ENCODE measurements at places on chromosomes 2 and 18.
A peak's percentile ranks its signal among the peaks of the same experiment; 100 is the strongest.

GRCh38 chr2:108981846-108982245 is 7.2 kb downstream of the EDAR start:
- no peak for DNase-seq

DNA sequence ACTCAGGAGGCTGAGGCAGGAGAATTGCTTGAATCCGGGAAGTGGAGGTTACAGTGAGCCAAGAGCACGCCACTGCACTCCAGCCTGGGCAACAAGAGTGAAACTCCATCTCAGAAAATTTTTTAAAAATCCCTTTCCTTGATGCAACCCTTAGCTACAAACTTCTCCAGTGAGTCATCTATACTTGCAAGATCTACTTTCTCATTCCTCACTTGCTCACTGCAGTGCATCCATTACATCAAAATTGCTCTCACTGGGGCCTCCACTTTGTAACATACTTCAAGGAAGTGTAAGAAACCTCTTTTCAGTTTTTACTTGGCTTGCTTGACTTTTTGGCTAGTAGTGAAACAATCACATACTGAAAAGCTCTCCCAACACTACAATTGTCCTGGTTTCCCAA is 65.3 kb downstream of the REEP1 start:
- no peak for DNase-seq

DNA sequence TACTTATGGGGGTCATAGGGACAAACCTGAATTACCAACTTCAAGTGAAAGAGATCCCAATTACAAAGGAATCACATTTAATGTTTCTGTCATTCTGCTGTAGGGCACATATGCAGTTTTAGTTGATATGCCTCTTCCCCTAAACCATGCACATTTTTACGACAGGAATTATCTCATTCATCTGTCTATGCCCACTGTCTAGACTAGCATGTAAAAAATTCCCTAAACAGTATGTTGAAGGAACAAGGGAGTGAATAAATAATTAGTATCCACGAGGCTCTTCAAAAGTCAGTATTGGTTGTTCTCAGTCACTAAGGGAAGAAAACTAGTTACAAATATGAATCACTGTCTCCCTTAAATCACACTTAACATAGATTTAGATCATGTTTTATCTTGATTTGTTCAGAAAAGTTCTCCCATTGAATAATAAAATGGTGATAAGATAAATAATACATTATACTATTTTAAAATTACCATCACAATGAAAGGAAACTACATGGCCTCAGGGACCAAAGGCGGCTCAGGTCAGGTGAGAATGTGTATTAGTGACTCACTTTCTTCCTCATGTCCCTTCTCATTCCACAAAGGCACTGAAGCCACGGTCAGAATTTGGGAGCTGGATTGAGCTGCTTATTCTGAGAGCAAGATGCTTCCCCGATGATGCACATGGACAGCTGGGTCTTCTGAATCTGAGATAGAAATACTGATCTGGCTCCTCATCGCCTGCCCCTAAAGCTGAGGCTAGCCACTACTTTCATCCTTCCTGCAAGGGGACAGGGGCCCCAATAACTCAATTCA is 29.1 kb downstream of the DYM start:
- no peak for DNase-seq

DNA sequence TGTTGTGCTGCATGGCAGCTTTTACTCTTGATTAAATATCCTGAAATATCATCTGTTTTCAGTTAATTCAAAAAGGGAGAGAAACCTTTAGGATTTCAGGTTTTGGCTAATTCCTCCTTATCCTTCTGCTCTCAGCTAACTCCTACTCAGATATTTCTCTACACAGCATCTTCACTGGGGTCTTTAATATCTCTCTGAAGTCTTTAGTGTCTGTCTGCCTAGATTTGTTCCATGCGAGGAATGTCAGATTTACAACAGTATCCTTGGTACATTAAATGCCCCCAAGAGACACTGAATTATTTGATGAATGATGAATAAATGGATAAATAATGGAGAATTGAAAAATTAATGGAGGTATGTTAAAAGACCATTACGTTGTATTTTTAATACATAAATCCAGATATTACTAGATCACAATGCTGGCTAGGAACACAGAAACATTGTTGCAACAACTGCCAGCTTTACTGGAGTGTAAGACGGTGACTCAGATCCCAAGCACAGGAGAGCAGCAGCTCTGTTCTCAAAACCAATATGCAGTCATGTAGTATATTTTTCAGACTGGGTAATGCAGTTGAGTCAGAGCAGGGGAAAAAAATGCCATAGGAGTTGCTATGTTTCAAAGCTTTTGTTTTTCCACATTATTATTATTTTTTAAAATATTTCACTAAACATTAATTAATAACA is 388.0 kb upstream of the SYT4 start:
- DNase-seq, result no peak

DNA sequence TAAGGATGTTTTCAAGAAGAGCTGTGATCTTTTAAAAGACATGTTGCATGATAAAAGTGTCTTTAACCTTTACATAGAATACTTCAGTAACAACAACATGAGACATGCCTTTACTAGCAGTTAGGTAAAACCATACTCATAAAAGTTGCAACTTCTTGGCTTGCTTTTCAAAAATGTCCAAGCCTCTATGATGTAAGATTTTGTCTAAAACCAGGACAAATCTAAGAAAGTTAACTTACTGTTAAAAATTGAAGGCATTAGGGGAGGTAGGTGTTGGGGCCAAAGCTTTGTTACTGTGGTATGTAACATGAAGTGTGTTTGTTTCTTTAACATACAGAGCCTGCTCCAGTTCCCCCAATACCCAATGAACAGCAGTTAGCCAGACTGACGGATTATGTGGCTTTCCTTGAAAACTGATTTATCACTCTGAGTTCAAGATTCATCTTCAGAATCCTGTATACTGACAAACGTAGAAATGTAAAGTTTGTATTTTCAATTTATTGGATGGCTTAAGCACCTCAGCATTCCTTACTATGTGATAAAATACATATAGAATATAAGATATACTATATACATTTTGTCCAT is 11.7 kb downstream of the COPS8 start:
- DNase-seq, result no peak

DNA sequence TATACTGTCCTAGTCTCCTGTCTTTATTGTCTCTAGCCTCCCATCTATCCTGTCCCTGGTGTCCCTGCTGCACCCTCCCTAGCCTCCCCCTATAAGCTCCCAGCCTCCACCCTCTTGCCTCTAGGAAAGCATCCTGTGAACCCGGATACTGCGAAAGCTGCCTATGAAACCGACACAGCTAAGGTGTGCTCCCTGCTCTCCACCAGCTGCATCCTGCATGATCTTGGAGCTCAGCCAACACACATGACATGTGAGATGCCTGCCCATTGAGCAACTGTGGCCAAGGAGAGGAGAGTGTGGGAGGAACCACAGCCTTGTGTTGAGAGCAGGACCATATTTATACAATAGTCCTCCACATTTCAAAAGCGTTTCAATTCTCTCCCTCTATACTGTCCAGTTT is 187.1 kb downstream of the ZBTB7C start:
- DNase-seq, result peak; percentile 53

DNA sequence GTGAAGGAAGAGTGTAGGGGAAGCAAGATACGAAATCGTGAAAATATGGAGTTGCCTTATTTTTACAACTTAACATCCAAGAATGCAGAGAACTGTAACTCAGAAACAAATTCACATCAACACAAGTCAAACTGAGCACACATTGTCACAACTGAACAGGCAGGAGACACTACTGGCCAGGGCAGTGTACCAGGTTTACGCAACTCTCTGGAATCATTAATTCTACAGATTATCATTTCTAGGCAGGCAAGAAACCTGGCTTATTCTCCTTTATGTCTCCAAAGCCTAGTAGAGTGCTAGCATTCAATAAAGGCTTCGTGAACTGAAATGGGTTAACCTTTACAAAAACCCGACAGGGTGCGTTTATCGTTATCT is 584 bp downstream of the COA5 start:
- DNase-seq, result no peak

- no peak for DNase-seq
Observed at GRCh38 chr2:7719876-7720275, 802.7 kb downstream of the RNF144A start.

DNA sequence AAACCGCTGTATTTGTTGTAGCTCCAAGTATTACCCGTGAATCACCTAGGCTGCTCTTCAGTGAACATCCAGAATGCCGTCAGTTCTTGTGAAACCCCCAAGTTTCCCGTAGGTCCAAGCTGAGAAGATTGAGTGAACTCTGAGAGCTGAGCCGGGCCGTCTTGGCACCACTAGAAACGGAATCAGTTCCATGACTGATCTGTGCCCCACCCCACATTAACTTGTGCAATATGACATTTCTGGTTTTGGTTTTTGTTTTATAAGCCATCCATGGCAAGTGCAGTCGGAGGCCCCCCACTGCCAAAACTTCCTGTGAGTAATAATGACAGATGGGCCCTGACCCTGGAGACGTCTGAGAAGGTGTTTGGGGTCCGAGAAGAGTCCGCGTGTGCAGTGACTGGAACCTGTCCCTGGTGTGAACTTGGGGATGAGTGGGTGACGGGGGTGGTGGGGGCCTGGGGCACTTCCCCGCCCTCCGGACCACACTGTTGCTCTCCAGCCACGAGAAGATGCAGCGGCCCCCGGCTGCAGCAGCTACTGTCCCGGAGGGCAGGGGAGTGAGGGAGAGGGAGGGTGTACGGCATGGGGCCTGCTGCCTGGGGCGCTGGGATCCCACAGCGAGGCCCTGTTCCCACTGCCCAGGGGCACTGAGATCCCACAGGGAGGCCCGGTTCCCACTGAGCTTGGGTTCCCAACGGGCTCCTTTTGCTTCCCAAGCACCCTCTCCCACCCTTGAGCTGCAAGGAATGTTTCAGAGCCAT is 26.5 kb downstream of the NFATC1 start:
- no peak for DNase-seq

- DNase-seq, result no peak
Observed at GRCh38 chr2:70089220-70089982, 2.1 kb downstream of the PCBP1 start.

DNA sequence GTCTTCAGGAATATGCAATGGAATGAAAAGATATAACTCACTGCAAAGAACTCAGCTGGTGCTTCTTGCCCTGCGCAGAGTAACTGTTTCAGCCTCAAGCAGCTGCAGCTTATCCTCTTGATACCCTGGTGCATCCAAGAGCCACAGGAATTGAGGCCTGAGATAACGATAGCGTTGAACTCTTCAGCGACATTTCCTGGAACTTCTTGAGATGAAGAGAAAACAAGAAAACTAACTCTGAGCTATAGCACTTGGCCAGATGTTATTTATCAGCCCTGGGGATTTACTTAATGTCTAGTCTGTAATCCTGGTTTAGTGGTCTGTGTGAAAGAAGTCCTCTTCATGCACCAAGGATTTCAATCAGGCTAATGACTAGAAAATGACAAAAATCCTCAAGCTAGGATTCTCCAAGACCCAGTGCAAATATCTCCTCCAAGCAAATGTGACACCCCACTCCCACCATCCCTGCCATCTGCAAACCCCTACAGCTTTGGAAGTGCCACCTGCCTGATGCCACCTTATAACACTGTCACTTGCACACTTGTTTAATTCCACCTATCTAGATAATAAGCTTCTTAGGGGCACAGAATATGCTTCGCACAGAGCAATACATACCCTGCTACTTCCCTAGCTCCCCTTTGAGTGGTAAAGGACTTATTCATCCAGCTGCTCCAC is 40.6 kb downstream of the EHD3 start:
- no peak for DNase-seq

DNA sequence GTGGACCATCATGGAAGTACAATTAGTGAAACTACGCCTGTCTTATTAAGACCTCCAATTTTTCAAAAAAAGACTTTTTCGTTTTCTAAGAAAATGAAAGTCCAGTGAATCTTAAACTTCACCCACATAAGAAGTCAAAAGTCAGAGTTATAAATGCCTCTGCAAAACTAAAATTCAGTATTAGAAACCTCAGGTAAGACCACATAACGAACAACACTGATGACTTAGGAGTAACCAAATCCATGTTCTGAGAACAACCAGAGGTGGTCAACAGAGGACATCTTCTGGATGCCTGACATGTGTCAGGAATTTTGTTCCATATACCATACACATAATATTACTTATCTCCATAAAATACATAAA is 62.4 kb downstream of the RPL31 start:
- no peak for DNase-seq
